Neural crest cell (in vitro differentiated cells): ENCODE measurements at places on chromosomes 11 and 22.

DNA sequence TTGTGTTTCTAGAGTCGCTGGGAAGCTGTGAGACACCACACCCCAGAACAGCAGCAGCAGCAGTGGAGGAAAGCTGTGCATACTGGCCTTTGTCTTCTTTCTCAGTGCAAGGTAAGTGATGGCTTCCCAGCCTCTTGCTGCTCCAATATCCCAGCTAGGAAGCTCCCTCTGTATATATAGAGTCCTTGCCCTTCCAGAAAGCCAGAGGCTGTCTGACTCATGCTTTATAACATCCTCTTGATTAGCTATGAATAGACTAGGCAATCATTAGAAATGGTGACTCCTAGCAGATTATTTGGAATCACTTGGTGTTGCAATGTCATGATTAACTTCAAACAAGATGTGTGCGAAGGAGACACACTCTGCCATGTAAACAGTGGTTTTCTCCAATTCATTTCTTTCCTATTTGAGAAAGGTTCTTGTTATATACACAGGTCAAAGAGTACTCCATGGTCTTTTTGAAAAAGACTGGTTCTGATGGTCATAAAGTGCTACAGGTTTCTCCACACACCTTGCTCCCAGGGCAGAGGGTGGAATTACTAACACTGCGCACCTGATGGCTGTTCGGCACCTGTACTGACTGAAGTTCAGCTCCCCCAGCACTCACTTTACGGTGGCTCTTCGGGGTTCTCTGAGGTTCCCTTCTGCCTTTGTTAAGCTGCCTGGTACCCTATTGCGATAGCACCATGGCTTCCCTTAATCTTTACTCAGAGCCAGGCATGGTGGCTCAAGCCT lies at the start of gene MMP1:
TSS of gene MMP1 (minus strand) at position 149 of the 735 bp plus-strand sequence. CDS start at position 81, 68 bp downstream.
- no peak for DNase-seq

DNA sequence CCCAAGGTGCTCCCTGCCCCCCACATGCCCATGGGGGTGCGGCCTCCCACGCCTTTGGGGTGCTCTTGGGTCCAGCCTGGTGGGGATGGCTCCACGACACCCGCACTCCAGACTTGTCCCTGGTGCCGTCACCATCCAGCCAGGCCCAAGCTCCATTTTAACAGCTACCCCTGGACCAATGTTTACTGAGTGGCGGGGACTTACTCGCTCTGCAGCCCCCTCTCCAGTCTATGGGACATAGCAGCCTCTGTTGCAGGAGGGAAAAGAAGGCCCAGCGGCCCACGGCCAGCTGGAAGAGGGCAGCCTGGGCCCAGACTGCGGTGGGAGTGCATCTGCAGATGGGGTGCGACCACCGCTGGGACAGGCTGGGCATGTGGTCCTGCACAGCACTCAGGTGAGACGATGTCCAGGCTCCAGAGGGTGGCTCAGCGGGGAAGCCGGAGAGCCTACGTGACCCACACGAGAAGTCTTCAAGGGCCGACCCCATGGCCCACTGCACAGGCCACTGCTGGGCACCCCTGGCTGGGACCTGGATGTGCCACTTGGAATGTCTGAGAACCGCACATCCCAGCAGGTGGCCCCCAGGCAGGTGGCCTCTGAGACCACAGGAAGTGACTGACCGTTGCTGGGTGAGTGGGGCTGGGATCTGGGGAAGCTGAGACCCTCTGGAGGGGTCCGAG lies 18.1 kb downstream of the IL17REL start:
- no peak for DNase-seq

GRCh38 chr22:50199829-50200460 lies 866 bp upstream of the SELENOO start:
- DNase-seq, result no peak

DNA sequence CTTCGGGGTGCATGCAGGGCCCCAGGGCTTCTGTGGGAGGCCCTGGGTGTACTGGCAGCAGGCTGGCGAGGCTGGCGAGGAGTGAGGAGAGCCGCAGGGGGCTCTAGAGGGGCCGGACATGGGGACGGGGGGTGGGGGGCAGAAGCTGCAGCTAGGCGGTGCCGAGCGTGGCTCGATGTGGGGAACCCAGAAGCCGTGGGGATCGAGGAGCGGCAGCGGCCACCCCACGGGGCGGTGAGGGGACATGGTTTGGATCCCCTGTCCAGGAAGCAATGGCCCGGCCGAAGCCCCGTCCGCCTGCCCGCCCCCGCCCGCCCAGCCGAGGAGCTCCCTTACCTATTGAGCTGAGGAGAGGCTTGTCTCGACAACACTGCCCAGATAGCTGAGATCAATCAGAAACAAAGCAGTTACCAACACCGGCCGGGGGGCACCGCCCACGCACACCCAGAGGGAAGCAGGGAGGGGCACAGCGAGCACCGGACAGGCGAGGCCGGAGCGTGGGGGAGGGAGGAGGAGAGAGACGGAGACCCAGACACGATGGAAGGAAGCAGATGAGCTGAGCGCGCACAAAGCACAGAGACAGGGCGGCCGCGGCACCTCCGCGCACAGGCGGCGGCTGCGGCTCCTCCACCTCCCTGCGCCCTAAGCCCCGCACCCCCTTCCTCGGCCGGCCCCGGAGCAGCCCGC lies 38.7 kb downstream of the IGSF9B start:
- DNase-seq, result no peak

GRCh38 chr22:19750507-19751490 lies 9.8 kb upstream of the TBX1 start:
- DNase-seq, result no peak

- no peak for DNase-seq
Measured at GRCh38 chr11:56700242-56700913, 1.5 kb downstream of the OR9G1 start.

DNA sequence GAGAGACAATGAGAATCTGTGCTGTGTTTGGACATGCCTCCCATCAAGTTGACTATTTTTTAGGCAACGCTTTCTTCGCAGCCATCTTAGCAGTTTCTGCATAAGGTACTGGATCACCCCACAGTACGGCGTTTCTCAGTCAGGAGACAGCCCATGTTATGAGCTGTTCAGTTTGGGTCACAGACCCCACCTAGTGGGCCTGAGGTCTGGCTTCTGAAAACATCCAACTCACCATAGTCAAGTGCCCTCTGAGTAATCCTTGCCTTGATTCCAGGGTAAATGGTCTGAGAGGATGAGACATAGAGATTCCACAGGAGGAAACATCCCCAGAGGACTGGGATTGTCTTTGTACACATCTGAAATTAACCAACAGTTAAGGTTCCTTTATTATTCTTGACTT lies 7.2 kb downstream of the BPIFC start:
- DNase-seq, result no peak

GRCh38 chr11:58927393-58928106 lies 11.7 kb upstream of the GLYATL1 start:
- peak; percentile 67 for DNase-seq

DNA sequence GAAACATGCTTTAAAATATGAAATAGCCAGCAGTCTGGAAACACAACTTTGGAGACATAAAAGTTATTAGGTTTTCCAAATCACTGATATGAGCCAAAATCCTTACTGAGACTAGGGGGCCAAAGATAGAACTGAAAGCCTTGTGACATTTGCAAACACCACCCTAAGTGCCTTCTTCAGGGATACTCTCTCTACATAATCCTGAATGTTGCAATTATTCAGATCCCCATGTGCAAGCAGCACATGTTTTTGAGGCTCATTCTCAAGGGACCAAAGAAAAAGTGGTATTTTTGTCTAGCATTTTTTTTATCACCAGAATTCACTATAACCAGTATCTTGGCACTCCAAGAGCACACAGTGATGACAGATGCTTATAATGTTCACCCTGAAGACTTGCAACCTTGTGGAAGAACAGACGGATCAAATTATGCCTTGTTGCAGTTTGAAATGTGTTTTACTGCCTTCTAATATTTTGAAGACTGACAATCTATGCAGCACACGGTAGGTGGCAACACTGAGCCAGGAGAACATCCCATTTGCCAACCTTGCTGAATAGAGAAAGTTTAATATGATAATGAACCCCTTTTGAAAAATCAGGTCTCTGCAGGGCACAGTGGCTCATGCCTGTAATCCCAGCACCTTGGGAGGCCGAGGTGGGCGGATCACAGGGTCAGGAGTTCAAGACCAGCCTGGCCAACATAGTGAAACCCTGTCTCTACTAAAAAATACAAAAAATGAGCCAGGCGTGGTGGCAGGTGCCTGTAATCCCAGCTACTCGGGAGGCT lies 78.5 kb downstream of the PLEKHA7 start:
- DNase-seq, result peak; percentile 23

GRCh38 chr11:61776561-61777075 lies 15.8 kb downstream of the TMEM258 start:
- DNase-seq, result peak; percentile 62

DNA sequence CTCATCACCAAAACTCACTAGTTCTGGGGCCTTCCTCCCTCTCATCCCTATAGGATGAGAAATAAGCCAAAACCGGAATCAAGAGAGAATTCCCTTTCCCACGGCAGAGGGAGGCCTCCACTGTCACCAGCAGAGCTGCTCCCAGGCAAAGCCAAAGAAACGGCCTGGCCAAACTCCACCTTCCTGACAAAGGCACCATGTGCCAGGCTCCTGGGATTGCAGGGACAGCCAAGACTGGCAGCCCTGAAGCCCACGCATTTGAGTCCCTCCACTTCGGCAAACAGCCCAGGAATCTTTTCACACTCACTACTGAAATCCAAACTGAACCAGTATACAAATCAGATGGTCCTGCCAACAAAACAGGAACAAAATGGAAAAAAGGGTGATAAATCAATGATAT lies 6.1 kb downstream of the SMCO4 start:
- DNase-seq, result no peak

DNA sequence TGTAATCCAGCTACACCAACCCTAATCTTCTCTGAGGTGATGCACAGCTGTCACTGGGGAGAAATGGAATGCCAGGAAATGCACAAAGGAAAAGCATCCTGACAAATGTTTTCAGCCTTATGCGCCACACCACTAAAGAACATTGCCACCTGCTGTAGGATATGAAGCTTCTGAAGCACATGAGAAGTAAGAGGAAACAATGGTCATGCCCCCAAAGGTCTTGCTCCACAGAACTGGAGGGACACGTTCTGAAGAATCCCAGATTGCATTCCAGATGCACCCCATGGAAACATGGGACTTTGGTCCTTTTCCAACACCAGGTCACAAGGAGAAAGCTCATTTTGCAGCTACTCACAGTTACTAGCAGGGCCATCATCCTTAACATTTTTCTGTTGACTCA lies 48.7 kb upstream of the ZBED5 start:
- no peak for DNase-seq

GRCh38 chr11:119788096-119788883 lies 59.3 kb upstream of the NECTIN1 start:
- DNase-seq, result no peak

GRCh38 chr11:32527261-32528175 lies 56.1 kb upstream of the EIF3M start:
- no peak for DNase-seq

DNA sequence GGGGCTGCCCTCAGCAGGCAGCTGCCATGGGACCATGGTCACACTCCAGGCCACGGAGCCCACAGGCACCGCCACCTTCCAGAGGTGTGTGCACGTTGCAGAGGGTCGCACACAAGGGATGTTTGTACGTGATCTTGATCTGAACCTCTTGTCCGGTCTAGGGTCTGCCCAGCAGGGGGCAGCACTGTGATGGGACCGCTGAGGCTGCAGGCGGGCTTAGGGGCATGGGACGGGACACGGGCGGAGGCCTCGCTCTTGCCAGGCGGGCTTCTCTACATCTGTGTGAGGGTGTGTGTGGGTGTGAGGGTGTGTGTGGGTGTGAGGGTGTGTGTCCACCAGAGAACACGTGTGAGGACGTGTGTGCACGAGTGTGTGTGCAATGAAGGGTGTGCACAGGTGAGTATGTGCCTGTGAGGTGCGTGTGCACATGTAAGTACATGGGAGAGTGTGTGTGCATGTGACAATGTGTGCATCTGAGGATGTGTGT lies 52.4 kb downstream of the CACNA1I start:
- DNase-seq, result peak; percentile 74

DNA sequence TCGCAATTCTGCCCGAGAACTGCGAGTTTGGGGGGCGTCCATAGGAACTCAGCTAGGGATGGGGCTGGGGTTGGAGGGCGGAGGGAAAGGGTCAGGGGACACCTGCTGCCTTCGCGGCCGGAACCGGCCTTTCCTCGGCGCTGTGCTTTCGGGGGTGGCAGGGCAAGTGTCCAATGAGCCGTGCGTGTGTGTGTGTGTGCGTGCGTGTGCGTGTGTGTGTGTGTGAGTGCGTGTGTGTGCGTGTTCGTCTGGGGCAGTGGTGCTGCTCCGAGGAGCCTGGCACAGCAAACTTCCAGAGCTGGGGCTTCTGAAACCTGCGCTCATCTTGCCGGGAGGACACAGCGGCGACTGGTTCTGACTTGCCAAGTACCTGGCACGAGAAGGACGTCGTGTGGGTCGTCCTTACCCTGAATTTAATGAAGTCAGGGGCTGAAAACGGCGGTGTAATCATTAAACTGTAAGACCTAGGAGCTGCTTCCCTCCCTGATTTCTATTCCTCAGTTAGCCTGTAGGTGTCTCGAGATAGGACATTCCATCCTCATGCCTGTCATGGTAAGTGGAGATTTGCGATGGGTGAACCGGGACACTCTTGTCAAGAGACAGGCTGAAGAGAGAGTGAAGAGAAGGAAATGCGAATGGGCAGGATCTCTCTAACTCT lies 27.0 kb upstream of the AMOTL1 start:
- peak; percentile 22 for DNase-seq

DNA sequence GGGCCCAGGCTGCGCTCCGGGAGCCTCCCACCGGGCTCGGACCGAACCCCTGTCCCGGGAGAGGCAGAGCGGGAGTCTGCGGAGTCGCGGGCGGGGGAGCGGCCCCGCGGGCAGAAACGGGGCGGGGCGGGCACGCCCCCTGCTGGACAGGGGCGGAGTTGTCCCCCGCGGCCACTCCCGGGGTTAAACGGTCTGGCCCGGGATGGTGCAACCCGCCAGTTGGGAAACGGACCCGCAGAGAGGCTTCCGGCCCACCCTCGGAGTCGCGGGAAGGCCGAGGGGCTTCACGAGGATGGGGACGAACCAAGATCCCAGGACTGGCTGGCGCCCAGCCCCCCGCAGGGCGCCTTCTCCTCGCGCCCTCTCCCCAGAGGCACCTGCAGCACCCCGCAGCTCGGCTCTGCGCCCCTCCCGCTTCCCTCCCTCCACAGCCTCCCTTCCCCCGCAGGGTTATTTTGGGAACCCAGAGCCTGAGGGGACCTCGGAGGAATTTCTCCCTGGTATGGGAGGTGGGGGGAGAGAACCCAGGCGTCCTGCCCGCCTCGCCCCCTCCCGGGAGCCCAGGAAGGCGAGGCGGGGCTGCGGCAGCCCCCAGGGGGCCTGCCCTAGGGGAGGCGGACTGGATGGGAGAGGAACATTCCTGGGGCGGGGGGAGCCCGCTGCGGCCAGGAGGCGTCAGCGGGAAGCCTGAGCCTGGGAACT lies 902 bp downstream of the RASGRP2 start:
- peak; percentile 59 for DNase-seq

- no peak for DNase-seq
Measured at GRCh38 chr22:41828516-41828915, 4.4 kb upstream of the SREBF2 start.

DNA sequence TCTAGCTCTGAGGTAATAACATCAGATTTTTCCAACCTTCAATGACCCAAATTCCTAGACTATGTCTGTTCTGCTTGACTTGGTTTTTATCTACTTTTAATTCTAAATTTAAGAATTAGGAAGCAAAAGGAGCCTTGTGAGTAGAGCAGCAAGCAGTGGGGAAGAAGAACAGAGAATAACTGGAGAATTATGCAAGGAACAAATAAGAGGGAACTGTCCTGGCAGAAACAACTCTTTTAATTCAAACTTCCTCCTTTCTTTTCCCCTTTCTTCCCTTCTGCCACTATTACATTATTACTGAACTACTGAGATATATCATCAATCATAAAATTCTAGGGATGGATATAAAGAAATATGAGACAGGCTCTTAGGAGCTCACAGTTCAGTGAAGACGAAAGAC lies 276.1 kb downstream of the SBF2 start:
- DNase-seq, result no peak
